ENCODE measurements at places on chromosomes 1 and 21.
A peak's percentile ranks its signal among the peaks of the same experiment; 100 is the strongest.

DNA sequence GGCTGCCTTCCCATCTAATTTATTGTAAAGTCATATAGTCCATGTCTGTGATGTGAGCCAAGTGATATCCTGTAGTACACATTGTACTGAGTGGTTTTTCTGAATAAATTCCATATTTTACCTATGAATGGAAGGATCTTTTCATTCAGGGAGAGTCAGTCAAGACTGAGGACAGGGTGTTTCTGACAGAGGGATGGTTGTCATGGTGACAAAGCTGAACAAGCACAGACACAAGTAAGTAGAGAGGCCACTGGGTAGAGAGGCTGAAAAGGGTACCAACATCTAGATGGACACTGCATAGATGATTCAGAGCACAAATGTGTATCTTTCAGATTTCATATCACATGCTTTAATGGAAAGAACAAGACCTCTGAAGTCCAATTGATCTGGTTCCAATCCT, 22.6 kb upstream of the IL20 start:
- DNase-seq: no peak

GRCh38 chr1:9258629-9259028, 24.1 kb downstream of the H6PD start:
- no peak for DNase-seq

DNA sequence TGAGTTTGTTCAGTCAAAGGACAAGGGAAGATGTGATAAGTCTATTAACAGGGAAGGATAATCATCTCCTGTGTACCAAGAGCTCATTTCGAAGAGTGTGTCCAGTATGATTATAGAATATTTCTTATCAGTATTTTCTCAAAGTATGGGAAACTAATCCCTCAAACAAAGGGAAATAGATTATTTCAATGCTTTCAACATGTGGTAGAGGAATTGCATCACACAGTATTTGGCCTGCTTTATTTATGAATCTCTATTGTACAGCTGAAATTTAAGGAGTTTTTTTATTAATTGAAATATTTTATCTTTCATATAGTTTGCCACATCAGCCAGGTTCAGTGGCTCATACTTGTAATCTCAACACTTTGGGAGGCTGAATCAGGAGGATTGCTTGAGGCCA, 151.0 kb downstream of the CLEC20A start:
- no peak for DNase-seq

DNA sequence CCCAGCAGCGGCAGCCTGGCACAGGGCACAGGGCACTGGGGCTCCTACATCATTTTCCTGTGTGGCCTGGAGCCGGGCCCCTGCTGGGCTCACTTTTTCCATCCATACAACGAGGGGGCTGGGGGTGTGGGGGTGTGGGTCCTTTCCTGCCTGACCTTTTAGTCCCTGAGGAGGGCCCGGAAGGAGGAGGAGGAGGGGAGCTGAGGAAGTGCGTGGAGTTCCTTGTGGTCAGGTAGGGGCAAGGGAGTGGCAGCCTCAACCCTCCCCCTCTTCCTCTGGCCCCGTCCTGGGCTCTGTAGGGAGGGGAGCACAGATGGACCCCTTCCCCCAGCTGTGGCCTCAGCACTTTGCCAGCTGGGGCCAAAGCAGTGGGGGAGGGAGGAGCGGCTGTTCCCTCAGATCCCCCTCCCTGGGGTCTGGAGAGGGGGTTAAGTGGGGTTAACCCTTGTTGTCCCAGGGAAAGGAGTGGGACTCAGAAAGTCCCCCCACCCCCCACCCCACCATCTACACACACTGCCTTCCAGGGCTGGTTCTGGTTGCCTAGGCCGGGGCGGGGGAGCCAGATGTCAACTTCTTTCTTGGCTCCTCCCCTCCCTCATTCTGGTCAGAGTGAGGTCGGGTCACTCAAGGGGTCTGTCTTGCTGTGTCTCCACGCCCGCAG, 5.7 kb downstream of the NTRK1 start:
- DNase-seq: no peak

DNA sequence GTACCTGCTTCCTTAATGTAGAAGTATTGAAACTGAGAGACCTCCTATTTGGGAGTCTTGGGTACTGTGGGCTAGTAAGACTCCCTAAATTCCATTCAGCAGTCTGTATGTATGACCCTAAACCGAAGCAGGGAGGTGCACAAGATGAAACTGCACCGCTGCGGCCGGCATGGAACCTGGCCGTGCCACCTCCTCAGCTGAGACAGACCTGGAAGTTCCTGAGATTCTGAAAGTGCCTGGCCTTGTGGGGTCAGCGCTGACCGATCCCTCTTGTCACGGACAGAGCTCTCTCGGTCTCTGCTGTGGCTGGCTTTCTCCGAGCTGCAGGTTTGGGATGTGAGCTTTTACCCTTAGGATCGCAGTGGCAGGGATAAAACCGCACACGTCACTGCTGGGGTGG, 27.0 kb downstream of the PCNT start:
- no peak for DNase-seq

GRCh38 chr1:163163881-163164582, 38.7 kb downstream of the RGS5 start:
- DNase-seq: no peak

DNA sequence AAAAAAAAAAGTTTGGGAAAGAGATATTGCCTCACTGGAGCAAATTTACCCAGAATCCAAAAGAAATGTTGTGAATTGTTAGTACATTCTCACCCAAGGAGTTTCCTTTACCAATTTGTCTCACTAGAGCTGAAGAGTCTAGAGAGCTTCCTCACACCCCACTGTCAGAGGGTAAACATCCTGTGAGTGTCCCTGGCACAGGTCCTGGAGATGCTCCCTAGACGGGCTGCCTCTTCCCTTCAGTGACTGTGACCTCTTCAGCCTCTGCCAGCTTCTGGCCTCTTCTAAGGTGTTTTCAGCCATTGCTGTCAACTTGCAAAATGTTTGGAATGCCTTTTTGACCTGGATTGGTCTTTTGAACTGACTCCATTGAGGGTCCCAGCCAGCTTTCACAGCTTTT, 159.4 kb downstream of the DHRS3 start:
- DNase-seq: no peak

GRCh38 chr1:46549697-46550681, 1.5 kb downstream of the KNCN start:
- peak; percentile 24 for DNase-seq

DNA sequence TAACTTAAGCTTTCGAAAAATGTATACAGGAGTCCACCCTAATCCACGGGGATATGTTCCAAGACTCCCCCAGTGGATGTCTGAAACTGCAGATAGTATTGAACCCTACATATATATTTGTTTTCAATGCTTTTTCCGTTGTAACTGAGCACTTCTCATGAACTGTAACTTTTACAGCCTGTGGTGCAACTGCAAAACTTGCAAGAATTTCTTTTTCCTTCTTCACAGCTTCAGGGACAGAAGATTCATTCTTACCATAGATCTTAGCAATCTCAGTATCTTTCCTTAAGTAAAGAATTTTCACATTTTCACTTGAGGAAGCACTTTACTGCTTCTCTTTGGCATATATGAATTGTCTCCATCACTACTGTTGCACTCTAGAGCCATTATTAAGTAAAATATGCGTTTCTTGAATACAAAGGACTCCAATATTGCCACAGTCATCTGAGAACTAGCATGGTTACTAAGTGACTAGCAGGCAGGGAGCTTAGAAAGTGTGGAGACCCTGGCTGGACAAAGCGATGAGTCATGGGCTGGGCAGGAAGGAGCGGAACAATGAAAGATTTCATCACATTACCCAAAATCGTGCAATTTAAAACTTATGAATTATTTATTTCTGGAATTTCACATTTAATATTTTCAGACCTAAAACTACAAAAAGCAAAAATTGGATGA, 14.1 kb downstream of the DPYD start:
- DNase-seq: no peak

DNA sequence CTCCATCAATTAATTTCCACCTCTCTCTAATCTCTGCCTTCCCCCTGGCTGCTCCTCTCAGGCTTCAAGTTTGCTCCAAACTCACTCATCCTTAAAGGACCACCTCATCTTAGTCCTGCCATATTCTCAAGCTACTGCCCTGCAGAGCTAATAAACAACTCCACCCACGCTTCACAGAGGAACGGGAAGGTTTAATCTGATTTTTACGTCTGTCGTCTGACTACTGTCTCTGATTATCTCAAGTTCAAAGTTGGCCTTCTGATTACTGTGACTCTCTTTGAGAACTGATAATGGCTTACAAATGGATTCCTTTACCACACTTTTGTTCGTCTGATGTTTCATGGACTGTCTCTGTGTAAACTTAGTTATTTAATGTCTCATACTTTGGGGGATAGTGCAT, 7.6 kb upstream of the CPT2 start:
- DNase-seq: no peak

GRCh38 chr1:208107425-208108212, 136.6 kb downstream of the PLXNA2 start:
- no peak for DNase-seq

DNA sequence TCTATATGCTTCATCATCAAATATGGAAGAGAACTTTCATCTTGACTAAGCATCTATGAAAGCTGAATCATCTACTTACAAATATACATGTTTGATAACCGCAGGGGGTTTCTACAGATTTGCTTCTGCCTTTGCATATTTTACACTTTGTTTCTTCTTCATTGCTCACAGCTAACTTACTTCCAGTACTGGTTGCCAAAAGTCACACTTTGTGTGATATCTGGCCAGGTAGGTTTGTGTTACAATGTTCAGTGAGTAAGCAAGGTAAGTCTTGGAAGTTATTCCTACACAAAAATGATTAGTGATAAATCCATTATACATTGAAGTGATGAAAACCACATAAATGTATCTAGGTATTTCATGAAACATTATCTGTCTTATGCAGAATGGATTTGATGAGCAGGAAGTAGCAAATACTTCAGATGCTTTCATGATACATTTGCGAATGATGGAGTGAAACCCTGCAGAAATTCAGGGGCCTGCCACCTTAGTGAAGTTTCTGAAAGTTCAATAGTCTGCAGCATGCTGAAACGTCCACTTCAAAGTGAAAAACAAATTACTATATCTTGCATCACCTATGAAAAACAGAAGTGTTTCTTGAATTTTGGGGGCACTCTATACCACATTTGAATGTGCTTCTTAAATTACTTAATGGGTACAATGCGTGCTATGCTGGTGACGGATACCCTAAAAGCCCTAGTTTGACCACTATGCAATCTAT, 187.3 kb downstream of the ATP6V1G3 start:
- DNase-seq: no peak

- DNase-seq: no peak
Measured at GRCh38 chr21:34135330-34135729, 62.0 kb downstream of the MRPS6 start.

- DNase-seq: no peak
Measured at GRCh38 chr1:15706751-15707150, 22.6 kb downstream of the PLEKHM2 start.

GRCh38 chr1:188423073-188423472, 1594.3 kb downstream of the PLA2G4A start:
- no peak for DNase-seq

DNA sequence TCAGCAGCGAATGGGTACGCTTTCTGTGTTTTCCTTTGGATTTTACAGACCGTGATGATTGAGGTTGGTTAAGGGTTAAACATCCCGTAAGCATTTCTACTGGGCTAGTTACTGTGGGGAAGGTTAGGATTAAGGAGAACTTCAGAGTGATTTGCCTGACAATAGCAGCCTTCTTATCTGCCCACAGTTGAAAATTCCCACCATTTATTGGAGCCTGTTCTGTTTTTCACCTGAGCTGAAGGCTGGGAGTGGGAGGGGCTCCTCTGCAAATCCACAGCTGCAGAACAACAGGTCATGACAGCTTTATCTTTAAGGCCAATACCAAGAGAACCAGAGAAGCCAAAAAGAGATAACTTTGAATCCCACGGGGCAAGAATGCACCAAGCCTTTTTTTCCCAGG, 168.6 kb downstream of the KAZN start:
- no peak for DNase-seq

DNA sequence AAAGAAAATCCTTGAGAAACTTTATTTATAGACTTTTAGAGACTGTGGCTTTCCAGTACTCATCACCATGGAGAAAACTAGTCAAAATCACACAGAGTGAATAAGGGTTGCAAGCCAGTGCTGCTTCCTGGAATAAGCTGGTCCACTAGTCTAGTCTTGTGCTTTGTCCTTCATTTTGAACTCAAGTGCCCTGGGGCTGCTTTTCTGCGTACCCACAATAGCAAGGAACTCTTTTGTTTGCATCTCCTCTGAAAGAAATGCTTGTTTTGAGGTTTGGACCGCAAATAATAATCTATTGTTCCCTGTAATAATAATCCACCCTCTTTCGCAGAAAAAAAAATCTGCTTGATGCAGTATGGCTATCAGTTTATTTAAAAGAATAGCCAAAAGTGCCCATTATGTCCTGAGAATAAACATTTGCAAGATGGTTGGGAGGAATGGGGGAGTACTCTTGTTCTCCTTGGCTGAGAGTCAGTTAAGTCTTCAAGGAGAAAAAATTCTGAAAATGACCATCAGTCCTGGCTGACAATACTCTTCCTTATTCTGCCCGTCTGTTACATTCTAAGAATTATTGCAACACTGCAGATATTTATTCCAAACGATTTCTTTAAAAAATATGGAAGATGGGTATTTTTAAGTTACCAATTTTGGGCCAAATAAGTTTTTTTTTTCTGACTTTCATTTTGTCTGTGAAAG, 41.9 kb downstream of the MPZL1 start:
- DNase-seq: no peak

- DNase-seq: no peak
Measured at GRCh38 chr1:118335331-118335732, 150.3 kb upstream of the SPAG17 start.

GRCh38 chr1:150843474-150843873, 32.9 kb downstream of the ARNT start:
- DNase-seq: no peak

DNA sequence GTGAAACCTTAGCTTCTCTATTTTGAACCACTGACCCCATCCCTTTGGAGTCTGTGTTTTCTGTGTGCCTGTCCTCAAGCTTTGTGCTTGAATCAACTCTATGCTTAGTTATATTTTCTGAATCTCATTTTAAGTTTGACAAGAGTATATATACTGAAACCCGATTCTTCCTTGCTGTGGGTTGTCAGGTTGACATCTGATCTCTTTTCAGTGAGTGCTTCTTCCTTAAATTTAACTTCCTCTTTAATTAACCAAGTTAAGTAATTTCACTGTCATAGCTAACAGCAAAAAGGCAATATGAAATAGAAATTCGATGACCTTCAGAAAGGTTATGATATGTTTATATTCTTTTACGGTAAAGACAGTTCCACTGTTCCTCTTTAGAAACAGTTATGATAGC, 69.4 kb downstream of the C1orf21 start:
- no peak for DNase-seq

GRCh38 chr1:222079566-222079965, 337.7 kb upstream of the DUSP10 start:
- DNase-seq: no peak

GRCh38 chr1:204384636-204385352, 25.1 kb upstream of the PLEKHA6 start:
- DNase-seq: no peak

DNA sequence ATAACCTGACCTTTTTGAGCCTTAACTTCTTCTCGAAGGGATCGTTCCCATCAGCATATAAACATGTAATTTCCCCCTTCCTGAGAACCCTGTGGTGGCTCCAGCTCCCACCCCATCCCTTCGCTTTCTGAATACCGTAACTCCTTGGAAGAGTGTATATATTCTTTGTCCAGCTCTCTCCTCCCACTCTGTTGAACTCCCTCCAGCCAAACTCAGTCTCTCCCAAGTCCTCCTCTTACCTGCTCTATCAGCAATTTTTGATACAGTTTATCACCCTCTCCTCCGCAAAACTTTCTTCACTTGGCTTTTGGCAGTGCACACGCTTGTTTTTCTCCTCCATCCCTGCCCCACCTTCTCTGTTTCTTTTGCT, 109.9 kb upstream of the SLC25A33 start:
- DNase-seq: no peak
